Naive B cell (primary cell): ENCODE measurements at places on chromosomes 7 and 10.

DNA sequence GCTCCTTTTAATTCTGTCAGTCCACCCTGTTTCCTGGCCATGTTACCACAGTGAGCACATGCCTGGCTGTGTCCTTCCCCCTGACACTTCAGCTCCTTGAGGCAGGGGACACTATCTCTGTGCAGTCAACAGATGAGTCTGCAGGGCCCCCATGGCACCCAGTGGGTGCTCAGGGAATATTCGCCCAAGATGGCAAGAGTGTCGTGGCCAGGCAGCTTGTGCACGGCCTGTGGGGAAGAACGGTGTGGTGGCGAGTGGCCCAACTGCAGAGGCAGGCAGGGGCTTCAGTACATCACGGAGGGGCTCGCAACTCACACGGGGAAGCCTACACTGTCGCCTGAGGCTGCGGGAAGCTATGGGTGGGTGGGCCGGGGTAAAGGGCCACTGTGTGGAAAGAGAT is 91.1 kb downstream of the TRRAP start:
- no peak for DNase-seq

DNA sequence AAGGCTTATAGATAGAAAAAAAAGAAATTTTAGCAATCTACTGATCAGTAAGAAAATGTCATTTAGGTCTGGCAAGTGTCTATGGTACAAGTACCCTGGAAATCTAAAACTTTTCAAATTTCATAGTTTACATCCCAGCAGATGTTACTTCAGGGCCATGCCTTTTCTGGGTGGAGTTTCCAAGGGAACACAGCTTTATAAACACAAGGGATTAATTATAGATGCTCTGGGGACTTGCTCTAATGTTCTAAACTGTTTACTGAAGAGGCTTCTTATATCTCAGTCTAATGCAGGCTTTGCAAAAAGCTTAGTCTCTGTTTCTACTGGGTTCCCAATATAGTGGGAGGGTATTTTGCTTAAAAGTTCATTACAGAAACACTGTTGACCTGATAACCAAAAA is 3.1 kb downstream of the CD36 start:
- no peak for DNase-seq

- no peak for DNase-seq
These were observed 17.0 kb upstream of the C1GALT1 start for GRCh38 chr7:7165372-7165771.

DNA sequence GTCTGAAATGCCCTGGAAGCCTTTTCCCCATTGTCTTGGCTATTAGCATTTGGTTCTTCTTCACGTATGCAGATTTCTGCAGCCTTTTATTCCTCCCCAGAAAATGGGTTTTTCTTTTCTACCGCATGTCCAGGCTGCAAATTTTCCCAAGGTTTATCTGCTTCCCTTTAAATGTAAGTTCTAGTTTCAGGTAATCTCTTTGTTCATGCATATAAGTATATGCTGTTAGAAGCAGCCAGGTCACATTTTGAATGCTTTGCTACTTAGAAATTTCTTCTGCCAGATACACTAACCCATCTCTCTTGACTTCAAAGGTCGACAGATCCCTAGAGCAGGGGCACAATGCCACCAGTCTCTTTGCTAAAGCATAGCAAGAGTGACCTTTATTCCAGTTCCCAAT is 12.3 kb downstream of the THAP5 start:
- DNase-seq, result no peak
